ENCODE measurements at places on chromosomes 12 and 14.

DNA sequence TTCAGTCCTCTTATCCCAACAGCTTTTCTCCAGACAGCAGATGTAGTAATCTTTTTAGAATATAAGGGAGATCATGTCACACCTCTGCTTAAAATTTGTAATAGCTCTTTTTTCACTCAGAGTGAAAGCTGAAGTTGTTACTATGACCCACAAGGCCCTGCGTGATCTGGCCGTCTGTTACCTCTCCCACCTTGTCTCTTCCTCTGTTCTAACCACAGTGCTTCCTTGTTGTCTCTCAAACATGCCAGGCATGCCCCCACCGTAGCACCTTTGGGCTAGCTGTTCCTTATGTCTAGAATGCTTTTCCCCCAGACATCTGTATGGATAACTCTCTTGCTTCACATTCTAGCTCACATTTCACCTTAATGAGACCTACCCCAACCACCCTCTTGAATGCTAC, 6.5 kb downstream of the NECAP1 start:
- no peak for DNase-seq

- DNase-seq: no peak
Measured at GRCh38 chr12:45208604-45209487, 7.0 kb upstream of the ANO6 start.

DNA sequence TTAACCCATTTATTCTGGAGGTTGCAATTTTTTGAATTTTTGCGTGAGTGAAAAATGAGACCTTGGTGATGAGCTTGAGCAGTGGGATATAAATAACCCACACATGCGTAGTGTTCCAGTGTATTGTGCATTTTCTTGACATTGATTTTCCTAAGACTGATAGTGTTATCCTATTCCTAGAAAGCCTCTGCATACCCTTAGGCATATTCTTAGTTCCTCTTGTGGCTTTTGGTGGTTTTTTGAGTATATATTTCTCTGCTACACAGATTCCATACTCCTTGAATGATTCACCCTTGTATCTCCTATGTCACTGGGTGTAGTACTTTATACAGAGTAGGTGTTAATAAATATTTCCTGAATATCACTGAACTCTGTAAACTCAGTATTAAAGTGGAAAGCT, 363.4 kb upstream of the PDE3A start:
- no peak for DNase-seq

DNA sequence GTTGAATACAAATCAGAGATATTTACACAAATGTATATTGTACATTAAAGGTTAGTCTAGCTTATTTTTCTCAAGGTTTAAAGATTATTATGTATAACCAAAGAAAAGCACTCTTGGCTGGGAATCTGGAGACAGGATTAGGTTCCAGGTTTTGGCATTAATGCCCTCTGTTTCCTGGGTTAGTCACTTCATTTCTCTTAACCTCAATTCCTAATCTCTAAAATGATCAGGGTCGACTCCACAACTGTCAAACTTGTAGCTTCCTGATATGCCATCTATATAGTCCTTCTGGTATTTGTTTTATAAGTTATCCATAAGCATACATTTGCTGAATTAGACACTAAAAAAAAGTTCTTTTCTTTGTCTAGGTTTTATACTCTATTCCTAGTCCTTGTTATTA, 2.6 kb downstream of the ITPR2 start:
- no peak for DNase-seq

- DNase-seq: no peak
Measured at GRCh38 chr12:13258197-13258596, 61.7 kb downstream of the EMP1 start.

- DNase-seq: no peak
Measured at GRCh38 chr12:3223601-3224529, 146.7 kb downstream of the TSPAN9 start.

- no peak for DNase-seq
Measured at GRCh38 chr12:32332446-32332845, 66.9 kb upstream of the FGD4 start.

- DNase-seq: no peak
Measured at GRCh38 chr12:27462151-27462694, 15.7 kb downstream of the SMCO2 start.
